ENCODE measurements at places on chromosomes 7 and 10. TPM values are rescaled to one million over a fixed set of nuclear protein-coding genes. Genes with fewer than 3 reads are reported as not detected.

GRCh38 chr10:19917751-19918478 lies 101.7 kb downstream of the PLXDC2 start:
- no peak for DNase-seq

DNA sequence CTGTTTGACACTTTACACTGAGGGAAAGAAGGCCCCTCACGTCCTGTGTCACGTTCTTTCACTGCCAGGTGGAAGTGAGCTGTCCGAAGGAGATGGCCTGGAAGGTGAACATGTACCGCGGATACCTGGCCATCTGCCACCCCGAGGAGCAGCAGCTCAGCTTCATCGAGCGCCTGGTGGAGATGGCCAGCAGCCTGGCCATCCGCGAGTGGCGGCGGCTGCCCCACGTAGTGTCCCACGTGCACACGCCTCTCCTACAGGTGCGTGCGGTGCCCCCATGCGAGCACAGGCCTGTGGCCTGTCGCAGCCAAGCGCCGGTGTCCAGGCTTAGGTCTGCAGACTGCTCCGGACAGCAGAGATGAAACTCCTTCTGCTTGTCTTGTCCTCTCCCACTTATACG lies 103.4 kb downstream of the TRRAP start:
- DNase-seq, result no peak

GRCh38 chr10:76309070-76309469 lies 877.6 kb downstream of the LRMDA start:
- DNase-seq, result no peak

DNA sequence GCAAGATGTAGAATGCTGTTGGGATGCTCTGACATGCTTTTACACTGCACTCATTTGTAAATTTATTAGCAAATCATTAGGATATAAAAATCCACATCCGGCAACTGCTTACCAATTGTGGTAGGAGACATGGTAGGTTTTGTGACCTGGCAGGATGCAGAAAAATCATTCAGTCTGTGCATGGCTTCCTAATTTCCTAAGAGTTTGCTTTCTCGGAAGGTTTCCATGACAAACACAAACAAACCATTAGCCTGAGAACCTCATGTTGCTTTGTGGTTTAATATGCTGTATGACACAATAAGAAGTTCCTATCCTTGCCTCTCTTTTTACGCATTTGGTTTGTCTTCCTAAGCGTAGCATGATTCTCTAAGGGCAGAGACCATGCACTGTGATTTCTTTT lies 14.7 kb upstream of the LMBR1 start:
- DNase-seq, result no peak

GRCh38 chr7:67875558-67875957 lies 878.9 kb downstream of the TYW1 start:
- no peak for DNase-seq

DNA sequence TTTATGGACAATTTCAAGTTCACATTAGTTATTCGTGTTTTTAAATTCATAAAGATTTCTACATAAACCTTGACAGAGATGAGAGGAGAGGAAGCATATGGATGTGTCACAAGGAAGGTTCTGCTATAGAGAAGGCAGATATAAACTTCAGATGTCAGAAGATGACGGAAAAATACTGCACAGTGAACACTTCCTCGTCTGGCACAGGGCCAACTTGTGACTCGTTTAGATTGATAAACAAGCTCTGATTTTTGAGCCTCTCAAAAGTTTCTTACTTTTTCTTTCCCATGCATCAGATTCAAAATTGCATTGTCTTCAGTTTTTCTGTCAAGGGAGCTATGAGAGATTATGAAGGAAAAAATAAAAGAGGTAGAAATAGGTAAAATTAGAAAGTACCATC lies 156.4 kb upstream of the MINDY3 start:
- DNase-seq, result no peak

The TLL2 gene
- 0.25 TPM for polyA plus RNA-seq

The RABGEF1 gene
- polyA plus RNA-seq, result 38.9 TPM

The PKD2L1 gene
- polyA plus RNA-seq, result 0.47 TPM

The SH2D4B gene
- 0.16 TPM for polyA plus RNA-seq
